ENCODE measurements at places on chromosomes 13 and 19.

- DNase-seq, result no peak
These were observed 17.6 kb downstream of the ZNF791 start for GRCh38 chr19:12628040-12629022.

DNA sequence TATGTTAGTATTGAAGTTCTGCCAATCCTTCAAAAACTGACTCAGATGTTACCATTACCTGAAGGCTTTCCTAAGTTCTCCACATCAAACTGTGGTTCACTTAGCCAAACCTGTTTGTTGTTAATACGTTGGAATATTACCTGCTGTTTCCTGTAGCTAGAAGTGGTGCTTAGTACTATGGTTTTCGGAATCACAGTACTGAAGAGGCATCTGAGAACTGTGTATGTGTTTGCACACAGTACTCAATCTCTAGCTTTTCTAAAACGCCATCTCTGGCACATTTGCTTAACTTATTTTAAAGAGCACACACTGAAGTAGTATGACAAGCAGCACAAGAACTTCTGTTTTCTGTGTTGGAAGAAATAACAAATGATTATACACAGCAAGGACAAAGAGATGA lies 248.2 kb downstream of the SHISA2 start:
- no peak for DNase-seq

- DNase-seq, result no peak
These were observed 21.0 kb downstream of the DHX34 start for GRCh38 chr19:47370045-47370611.

DNA sequence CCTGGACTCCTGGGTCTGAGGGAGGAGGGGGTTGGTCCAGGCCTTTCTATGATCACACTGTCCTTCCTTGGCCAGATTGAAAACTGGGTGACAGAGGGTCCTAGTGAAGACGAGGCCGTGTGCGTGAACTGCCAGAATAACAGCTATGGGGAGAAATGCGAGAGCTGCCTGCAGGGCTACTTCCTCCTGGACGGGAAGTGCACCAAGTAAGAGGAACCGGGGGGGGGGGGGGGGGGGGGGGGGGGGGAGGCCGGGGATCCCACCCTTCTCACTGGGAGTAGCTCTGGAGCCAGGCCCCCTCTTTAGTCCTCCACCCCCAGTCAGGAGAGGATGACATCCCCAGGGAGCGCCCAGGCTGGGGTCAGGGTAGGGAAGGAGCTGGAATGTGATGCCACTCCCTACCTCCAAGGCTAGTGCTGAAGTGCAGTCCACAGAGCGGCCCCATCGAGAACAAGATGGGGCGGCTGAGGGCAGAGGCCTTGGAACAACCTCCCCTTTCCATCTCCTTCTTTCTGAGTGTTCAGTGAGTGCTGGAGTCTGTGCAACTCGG lies 19.4 kb downstream of the CNFN start:
- DNase-seq, result no peak

DNA sequence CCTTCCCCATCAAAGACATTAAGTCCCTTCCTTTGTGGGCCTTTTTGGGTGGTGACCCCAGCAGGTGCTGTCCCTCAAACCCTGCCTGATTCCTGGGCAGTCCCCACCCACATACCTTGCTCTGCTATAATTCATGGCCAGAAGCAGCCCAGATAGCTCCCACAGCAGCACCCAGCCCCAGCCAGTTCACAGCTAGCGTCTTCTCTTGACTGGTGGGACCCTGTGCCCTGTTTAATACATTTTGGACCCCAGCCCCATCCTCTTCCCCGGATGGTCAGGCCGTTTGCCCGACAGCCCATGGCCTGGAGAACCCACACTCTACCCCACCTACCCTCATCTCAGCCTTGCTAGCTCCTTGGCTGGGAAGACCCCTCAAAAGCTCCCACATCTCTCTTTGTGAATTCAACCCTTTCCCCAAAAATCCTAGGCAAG lies 2.1 kb downstream of the CCDC106 start:
- no peak for DNase-seq

DNA sequence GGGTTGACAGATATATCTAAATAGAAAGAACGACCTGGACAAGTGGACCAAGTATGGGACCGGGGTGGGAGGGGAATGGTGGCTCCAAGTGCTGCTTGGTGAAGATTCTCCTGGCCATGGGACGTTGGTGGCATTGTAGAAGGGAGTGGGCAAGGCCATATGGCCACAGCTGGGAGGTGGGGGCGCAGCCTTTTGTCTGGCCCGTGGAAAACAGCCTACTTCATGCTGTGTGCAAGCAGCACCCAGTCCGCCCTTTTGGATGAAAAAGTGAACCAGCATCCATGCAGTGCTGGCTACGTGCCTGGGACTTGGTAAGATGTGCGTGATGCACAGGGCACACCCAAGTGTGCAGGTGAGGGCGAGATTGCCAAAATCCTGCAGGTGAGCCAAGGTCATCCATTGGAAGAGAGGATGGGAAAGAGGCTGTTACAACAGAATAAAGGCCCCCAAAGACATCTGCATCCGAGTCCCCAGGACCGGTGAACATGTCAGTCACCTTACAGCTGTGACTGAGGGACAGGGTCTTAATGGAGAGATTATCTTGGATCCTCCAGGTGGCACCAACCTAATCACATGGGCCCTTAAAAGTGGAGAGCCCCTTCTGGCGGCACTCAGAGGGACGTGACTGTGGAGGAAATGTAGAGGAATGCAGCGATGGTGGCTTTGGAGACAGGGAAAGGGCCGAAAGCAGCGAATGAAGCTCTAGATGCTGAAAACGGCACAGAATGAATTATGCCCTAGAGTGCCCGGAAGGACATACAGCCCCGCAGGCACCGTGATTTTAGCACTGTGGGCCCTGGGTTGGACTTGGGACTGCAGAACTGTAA lies 40.8 kb downstream of the TEX29 start:
- DNase-seq, result no peak

DNA sequence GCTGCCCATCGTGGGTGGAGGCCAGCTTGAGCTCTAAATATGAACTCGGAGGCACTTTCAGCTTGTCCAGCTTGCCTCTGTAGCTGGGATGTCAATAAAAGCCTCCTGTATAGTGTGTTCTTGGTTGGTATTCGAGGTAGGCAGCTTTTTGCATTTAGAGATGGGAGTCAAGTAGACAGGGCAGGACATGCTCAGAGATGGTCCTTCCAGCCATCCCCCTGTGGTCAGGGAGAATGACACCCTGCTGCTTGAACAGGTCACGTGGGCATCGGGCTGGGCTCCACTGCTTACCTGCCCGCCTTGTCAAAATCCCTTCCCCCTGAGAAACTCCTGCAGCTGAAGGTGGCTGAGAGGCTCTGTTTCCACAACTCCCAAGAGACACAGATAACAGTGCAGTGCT lies 302.5 kb downstream of the ZNF536 start:
- DNase-seq, result no peak

GRCh38 chr19:41872775-41873647 lies 4.1 kb upstream of the CD79A start:
- DNase-seq, result peak; percentile 71
